ENCODE measurements at places on chromosomes 3 and 15. TPM values are rescaled to one million over a fixed set of nuclear protein-coding genes. Genes with fewer than 3 reads are reported as not detected.

Gene ASB14
- total RNA-seq: not detected

Gene SPTBN5
- total RNA-seq: 0.51 TPM

Gene DISP2
- total RNA-seq: 0.40 TPM

GRCh38 chr3:138351916-138352550, 3.7 kb downstream of the MRAS start:
- DNase-seq: no peak

DNA sequence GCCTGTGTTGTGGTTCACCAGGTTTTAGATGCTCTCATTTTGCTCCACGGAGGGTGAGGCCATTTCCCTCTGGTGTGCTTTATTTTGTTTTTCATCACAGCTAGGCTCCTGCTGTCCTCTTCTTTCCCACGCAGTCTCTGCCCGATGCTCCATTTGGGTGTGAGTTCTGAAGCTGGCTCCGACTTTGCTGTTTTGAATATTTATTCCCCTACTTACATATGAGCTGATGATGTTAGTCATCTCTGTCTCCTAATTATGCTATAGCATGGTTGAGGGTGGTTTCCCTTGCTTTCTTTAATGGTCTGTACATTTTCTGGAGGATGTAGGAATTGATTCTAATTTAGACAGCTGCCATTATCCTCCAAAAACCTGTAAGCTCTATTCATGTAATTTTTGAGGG, 168.1 kb upstream of the MYRIP start:
- DNase-seq: no peak

- DNase-seq: no peak
Observed at GRCh38 chr3:129627350-129628168, 21.1 kb upstream of the PLXND1 start.

DNA sequence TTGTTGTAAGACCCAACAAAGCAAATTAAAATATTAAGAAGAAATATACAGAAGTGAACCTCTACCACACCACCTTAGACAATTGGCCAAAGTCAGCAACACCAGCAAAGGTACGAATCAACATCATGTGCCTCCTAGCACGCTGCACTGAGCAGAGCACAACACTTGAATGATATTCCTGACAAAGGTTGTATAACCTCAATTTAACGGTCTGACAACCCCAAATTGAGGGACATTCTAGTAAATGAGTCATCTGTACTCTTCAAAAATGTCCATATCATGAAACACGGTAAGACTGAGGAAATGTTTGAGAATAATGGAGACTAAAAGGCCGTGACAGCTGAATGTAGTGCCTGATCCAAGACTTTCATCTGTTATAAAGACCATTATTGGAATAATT, 41.3 kb upstream of the TNFSF10 start:
- peak; percentile 86 for DNase-seq

- DNase-seq: no peak
Observed at GRCh38 chr15:92963794-92964193, 63.7 kb downstream of the CHD2 start.

DNA sequence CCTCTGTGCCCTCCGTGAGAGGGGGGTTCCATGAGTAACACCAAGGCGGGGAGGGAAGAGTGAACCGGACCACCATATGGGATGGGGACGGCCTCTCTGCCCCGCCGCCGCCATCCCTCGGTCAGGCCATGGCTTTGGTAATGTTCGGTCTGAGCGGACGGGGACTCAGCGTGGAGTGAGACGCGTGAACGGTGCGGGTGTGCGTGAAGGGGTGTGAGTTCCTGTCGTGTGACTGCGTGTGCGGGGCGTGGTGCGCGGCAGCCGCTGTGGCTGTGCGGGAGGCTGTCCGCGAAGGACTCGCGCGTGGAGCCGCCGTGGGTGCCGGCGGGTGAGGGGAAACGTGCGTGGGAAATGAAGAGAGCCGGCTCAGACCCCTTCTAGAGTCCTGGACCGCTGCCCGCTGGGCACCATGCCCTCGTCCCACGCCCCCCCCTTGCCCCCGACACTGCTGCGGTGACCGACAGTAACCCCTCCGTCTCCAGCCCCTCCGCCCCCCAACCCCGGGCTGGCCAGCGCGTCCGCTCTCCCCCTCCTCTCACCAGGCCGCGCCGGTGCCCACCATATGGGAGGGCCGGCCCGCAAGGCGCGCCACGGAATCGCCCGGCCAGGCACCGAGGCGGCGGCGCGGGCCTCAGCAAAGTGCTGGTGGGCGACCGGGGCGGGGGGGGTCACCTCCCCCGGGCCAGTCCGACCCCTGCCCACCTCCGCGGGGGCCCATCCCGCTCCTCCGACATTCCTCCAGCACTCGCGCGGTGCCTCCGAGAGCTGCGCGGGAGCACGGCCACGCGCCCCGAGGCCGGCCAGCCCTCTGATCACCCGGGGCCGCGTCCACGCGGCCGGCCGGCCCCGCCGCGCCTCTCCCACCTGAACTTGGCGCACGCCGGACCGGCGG, 589 bp downstream of the KLF15 start:
- DNase-seq: no peak

- DNase-seq: no peak
Observed at GRCh38 chr3:29354894-29355293, 74.0 kb downstream of the RBMS3 start.

Measured in epithelial cell of proximal tubule (primary cell).